ENCODE measurements at places on chromosomes 7 and 10.

GRCh38 chr7:122532406-122533269, 166.3 kb downstream of the RNF133 start:
- DNase-seq, result no peak

- no peak for DNase-seq
Measured at GRCh38 chr7:77202481-77202976, 2.9 kb upstream of the FGL2 start.

GRCh38 chr7:147332988-147333387, 1216.4 kb downstream of the CNTNAP2 start:
- no peak for DNase-seq

GRCh38 chr10:63241841-63242281, 108.7 kb downstream of the NRBF2 start:
- DNase-seq, result no peak

DNA sequence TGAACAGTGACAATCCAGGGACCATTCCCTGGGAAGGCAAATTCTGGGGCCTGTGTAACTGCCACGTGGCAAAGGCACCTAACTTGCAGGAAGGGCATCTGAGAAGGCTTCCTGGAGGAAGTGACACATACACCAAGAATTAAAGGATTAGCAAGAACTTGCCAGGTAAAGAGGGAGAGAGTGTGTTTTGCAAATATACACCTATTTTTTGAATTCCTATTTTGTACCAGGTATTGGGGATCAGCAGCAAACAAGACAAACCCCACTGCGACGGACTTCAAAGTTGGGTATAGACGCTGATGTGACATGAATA, 206.5 kb upstream of the ZMIZ1 start:
- DNase-seq, result no peak

DNA sequence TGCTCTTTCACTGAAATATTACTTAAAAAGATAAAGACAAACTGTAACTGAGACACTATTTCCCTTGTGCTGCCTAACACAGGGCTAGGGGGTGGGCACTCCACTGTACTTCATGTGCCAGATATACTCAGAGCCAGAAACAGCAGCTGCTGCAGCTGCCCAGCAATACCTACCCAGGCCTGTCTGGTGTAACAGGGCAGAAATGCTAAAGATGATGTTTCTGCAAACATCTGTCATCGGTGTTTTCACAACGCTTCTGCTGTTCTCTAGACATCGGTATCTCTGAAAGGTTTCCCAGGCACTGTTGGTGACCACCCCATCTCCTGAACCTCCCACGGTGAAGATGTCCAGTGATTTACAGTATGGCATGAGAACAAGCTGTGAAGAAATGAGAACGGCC, 42.7 kb downstream of the LAMB1 start:
- no peak for DNase-seq

- DNase-seq, result no peak
Measured at GRCh38 chr7:158138329-158138597, 449.4 kb downstream of the PTPRN2 start.

DNA sequence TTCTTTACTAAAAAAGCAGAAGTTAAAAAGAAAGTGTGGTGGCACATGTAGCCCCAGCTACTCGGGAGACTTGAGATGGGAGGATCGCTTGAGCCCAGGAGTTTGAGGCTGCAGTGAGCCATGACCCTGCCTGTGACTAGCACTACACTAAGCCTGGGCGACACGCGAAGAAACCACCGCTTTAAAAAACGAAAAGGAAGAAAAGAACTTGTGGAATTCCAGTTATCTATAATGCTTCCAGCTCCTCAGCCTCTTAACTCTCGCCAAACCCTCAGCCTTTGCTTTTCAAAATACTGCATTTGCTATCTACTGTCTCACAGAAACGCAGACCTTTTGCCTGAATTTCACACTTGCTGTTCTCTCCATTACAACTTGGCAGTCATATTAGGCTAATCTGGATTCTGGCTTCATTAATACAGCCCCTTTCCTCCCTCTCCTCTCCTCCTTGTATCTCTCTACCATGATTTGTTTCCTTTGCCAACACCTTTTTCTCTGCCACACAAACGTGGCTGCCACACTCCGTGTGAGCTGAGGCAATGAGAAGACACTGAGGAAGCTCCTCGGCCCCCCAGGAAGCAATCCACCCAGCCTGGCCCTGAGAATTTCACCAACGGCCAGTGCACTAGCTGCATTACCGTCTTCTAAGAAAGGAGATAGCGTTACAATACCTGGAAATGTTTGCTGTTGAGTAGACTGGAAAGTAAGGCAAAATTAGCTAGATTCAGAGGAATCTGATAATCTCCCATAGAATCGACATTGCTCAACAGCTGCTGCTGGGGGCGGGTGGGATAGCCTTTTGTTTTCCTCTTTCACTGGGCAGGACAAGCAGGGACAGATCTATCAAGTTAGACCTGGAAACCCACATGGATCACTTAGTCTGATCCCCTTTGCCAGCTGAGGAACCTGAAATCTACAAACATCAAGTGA, 37.2 kb downstream of the CALML5 start:
- no peak for DNase-seq

DNA sequence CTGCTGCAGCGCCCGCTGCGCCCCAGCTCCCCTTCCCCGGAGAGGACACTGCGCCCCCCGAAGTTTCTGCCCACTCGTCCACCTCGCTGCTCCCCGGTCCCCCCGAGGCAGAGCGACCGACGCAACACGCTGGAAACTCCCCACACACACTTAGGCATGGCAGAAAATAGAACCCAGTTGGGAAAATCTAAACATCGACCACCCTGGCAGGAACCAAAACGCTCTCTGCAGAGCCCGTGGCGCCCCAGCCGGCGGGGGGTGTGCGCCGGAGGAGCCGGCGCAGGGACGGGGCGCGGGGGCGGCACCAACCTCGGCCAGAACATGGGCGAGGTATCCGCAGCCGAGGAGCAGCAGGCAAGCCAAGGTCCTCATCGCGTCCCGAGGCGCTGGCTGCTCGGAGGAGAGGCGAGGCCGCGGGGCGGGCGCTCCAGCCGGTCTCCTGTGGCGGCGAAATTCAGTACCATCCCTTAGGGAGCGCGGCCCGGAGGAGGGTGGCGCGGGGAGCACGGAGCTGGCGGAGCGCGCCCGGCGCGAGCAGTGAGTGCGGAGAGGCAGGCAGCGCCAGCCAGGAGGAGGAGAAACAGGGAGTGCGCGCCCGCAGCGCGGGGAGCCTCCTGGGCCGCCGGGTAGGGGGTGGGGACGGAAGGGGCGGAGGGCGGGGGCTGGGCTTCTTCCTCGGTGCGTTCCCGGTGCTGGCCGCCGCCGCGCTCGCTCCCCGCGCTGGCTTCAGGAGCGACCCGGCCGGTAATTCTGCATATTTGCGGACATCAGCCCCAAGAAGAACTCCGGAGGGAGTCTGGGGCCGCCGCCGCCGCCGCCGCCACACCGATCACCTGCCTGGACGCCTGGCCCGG, 789 bp downstream of the PDGFA start:
- no peak for DNase-seq

DNA sequence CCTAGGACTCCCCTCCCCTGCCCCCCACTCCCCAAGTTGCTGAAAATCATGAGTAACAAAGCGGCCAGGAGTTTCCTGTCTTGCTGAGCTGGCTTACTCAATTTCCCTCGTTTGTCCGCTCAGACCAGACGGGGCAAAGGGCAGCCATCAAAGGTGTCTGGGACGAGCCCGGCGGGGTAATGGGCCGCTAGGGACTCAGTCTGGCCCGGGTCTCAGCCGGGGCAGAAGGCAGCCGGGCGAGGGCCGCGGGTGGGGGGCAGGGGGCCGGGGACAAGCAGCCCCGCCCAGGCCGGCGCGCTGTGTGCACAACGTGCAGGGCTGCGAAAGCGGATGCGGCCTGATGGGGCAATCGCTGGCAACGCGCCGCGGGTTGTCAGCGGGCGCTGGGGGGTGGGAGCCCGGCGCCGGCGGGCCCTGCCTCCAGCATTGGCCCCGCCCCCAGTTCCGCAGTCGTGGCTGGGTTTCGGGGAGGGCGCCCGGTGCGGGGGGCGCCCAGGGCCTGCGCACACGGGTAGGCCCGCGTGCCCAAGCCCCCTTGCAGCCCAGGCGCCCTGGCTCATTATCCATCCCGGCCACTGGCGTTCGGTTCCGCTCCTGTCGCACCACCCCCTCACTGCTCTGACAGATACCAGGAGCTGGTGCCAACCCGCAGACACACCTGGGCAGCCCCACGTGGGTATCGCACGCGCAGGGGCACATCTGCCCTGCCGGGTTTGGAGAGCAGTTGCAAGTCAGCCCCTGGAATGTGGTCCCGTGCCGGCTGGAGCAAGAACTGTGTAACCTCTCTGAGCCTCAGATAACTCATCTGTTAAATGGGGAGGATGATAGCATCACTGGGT, 35.1 kb downstream of the DNAJB12 start:
- DNase-seq, result no peak

DNA sequence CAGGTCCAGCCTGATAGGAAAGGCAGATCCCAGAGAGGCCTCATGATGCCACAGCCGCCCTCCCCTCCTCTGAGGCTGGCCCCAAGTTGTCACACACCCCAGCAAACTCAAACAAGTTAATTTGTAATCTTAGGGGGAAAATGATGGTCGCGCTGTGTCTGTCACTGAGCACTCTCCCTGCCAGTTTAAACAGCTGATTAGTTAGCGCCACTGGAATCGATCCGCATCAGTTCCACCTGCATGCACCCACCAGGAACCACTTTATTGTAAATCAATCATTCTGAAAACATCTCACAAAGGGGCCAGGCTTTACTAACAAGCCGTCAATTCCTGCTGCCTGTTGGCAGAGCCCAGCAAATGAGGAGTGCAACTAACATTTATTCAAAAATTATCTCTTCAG, 870.9 kb downstream of the KCNMA1 start:
- DNase-seq, result no peak

GRCh38 chr7:34772296-34772938, 114.4 kb downstream of the NPSR1 start:
- peak; percentile 35 for DNase-seq

DNA sequence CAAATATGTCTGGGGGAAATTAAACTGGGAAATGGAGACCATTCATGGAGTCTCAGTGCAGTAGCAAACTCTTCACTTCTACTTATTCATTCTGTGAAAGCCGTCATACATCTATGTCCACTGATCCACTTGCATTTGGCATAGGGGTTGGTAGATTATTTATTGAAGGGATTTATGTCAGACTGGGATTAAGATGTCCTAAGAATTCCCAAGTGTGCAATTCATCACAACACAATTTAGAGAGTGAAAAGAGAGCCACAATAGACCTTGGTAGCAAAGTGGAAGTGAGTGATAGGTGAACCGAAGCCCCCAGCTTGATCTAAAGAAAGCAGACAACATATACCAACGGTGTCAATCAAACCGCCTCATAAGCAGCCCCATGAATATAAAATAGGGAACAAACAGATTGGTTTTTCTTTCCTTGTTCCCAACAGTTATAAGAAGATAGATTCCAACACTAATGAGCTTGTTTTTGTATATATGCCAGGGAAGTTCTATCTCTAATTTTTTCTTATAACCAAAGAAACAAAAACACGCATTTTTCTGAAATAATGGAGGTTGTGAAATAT, 234.3 kb downstream of the CACNA2D1 start:
- DNase-seq, result peak; percentile 44

DNA sequence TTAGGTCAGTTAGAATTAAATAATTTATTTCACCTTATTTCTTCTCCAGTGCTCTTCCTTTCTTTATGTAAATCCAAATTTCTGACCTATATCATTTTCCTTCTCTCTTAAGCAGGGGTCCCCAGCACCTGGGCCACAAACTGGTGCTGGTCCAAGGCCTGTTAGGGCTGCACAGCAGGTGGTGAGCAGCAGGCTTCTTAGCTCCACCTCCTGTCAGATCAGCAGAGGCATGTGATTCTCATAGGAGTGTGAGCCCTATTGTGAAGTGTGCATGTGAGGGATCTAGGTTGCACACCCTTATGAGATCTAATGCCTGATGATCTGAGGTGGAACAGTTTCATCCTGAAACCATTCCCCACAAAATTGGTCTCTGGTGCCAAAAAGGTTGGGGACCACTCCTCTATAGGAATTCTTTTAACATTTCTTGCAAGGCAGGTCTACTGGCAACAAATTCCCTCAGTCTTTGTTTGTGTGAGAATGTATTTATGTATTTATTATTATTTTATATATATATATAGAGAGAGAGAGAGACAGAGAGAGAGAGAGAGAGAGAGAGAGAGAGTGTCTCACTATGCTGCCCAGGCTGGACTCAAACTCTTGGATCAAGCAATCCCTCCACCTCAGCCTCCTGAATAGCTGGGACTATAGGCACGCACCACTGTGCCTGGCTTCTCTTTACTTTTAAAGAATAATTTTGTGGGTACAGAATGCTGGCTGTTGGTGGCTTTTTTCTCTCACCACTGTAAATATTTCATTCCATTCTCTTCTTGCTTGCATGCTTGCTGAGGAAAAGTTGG, 4.3 kb upstream of the ABCC2 start:
- no peak for DNase-seq

DNA sequence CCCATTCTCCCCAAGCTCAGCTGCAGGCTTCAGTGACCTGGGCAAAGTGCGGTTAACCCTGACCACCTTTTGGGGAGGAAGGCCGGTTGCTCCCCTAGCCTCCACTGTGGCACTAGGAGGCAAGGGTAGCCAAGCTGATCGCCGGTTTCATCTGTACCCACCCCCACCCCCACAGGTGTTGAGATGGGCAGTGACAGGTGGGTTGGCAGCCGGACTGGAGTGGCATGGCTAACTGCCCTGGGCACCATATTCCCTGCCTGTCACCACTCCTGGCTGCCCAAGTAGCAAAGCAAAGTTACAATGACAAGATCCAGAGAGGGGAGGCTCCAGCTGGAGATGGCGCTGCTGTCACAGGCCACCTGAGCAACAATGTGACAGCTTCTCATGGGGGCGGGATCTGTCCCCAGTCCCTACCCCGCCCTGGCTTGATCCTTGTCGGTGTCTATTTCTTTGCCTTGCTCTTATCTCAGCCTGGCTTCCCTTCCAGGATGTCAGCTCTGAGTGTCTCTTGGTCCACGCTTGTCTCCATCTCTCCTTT, 27.0 kb upstream of the BMS1 start:
- no peak for DNase-seq

DNA sequence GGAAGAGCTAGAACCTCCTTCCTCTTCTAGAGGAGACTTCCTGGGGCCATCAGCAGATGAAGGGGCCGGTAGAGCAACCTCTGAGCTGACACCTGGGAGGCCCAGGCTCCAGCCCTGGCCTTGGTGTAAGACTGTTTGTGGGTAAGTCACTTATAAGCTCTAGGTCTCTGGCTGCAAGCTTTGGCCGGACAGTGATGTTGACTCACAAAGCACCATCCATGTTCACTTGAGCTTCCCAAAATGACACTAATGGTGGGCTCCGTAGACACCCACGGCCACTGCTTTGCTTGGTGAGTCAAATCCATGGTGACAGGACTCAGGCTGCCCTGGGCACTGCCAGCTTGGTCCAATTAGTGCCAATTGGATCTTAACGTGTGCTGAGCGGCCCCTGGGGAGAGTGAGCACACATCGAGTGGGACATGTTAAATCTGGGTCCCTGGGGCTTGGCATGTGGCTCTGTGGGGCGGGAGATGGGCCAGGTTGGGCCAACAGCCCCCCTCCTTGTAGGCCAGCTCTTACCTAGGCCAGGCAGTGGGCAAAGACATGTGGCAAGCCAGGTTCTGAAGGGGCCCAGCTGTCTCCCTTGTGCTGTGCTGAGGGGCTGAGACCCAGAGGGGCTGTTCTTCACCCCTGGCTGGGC, 16.7 kb downstream of the NEURL1 start:
- DNase-seq, result no peak
